ENCODE measurements at places on chromosomes 12 and 14.

DNA sequence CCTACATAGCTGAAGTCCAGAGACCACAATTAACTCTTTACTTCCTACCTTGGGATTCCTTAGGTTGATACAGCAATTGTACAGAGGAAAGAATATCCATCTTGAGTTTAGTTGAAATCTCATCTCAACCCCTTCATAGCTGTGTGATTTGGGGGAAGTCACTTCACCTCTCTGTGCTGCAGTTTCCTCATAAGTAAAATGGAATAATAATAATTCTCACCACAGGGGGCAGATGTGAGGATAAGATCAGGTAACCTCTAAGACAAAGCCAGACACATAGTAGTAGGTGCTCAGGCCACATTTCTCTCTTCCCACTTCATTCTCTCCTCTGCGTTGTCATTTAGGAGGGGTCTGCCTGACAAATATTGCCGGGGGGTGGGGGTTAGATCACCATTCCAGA lies 6.7 kb downstream of the FOXN4 start:
- DNase-seq: no peak

DNA sequence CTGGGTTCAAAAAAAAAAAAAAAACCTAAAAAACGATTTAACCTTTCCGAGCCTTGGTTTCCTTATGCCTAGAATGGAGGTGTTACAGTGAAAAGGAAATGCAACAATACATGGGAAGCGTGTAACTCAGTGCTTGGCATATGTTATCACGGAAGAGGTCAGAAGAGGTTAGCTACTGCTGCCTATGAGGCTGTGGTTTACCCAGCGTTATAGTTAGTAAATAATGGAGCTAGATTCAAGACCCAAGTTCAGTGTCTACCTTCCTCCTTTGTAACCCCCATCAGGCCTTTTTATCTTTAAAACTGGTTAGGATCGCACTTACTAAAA lies 839 bp downstream of the IFT43 start:
- no peak for DNase-seq

GRCh38 chr12:57182918-57183575 lies 33.5 kb upstream of the NXPH4 start:
- peak; percentile 72 for DNase-seq

- DNase-seq: no peak
Observed at GRCh38 chr14:33899723-33900341, 51.0 kb downstream of the EGLN3 start.

DNA sequence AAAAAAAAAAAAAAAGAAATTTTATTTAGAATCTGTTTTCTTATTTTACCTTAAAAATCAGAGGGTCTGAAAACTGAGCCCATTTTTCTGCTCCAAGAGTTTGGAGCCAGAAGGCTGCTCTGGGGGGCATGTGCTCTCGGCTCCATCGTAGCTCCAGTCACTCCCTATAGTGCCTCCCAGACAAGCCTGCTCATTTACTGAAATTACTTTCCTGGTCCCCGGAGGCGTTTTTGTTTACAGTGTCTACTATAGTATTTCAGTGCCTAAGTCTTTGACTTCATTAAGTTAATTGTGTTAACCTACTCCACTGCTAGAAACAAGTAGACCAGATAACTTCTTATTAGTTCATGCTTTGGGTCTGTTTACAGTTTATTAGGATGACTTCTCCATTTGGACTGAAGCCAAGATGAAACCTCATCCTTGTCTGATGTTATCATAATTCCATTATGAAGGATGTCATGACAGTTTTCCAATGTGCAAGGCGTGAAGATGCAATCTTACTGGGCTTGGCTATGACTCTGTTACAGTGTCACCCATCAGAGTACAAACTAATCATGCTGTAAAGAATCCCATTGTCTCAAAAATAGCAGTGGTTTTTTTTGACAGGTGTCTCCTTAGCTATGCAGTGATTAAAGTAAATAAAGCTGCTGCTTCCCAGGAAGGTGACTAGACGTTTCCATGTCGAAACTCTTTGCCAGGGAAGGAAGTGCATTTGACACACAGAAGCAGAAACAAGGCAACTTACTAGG lies 182.3 kb downstream of the TMEM132C start:
- no peak for DNase-seq

DNA sequence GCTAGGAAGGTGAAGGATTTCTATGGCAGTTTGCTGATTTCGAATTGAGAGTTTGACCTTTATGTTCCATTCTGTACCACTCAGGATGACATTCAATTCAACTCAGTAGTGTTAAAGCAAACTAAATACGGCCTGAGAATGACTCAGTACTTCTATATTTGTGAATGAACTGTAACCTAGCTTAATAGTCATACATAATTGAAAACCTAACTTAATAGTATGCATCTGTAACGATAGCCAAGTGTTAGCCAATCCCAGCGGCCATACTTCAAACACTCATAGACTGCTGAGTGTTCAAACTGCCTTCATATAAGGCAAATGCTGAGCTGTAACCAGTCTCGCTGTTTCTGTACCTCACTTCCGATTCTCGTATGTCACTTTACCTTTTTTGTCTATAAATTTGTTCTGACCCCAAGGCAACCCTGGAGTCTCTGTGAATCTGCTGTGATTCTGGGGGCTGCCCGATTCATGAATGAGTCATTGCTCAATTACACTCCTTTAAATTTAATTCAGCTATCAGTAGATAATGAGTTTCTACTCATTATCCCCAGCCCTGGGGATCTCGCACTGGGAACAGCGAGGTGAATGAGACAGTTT lies 98.5 kb upstream of the SLC24A4 start:
- DNase-seq: no peak

DNA sequence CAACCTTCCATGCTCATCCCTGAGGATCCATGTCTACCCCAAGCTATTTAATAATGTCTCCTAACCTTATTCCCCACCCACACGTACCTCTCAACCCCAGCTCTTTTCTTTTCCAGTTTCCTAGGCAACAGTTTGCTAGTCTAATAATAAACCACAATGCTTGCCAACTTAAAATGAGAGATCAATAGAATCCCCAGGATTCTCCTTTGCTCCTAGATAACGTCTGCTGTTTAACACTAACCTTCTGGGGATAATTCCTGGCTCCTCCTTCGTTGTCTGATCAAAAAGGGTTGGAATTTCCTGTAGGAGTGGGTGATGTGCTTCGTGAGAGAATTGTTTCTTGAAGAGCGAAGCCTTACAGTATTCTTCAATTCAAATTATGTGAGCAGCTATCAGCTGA lies 42.2 kb upstream of the DBX2 start:
- DNase-seq: no peak

DNA sequence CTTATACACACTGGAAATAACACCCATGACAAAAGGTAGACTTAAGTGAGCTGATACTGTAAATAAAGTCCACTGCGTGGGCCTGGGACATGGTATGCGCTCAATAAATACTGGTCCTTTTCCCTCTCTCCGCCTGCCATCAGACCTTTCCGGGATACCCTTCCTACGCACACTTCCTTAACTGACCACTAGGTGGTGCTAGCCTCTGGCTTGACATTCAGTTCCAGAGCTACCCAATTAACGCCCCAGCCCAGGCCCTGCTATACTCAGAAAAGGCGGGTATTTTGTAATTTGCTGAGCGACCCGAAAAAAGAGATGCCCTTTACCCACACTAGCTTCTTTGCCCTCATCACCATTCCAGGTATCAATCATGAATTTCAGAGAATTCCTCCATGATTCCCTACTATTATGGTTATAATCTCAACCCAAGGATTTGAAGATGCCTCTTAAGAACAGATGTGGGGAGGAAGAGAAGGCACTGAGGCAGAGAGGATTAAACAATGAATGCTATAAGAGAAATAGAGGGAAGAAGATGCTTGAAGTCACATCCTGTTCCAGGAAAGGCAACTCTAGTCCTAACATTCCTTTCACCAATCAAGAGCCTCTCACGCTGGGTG lies 3.9 kb upstream of the LRP1 start:
- peak; percentile 27 for DNase-seq

DNA sequence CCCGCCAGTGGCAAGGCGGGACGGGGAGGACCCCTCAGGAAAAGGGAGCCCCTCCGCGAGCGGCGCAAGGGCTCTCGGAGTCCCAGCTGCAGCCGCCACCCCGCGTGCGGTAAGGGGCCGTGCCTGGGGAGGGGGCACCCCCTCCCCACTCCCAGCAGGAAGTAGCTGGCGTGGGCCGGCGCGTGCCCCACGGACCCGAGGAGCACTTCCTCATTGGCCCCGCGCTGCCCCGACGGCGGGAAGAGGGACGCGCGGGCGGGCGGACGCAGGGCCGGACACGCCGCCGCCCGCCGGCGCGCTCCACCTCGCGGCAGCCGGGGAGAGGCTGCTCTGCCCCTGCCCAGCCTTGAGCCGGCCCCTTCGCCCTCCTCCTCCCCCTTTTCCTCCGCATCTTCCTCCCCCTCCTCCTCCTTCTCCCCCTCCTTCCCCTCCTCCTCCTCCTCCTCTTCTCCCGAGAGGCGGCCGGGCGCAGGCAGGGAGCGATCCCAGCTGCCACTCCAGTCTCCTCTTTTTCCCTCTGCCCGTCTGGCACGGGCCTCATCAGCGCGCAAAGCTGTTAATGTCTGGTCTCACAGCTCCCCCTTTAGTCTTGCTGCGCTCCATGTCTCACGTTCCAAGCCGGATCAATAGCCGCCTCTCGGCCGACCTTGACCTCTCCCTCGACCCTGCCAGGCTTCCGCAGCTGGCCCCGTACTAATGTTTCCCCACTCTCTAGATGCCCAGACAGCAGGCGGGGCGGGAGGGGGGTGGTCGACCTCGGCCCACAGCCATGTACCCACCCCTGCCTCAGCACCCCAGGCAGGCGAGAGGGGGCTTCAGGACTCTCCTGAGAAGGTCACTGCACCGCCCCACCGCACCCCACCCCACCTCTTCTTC lies 2.6 kb upstream of the BCL11B start:
- no peak for DNase-seq

- no peak for DNase-seq
Observed at GRCh38 chr14:37711831-37712475, 116.5 kb downstream of the TTC6 start.

- DNase-seq: no peak
Observed at GRCh38 chr12:1083151-1083888, 92.3 kb downstream of the ERC1 start.

DNA sequence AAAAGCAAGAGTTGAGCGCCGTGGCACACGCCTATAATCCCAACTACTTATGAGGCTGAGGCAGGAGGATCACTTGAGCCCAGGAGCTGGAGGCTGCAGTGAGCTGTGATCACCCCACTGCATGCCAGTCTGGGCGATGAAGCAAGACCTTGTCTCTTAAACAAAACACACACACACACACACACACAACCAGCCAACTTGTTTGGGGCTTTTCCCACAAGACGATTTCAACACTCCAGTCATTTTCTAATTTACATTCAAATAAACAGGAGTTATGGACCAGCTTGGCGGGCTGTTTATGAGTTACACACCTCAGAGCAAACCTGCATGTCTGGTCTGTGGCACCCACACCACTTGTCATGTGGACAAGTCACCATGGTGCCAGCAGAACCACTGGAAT lies 6.7 kb downstream of the GLTP start:
- DNase-seq: no peak

DNA sequence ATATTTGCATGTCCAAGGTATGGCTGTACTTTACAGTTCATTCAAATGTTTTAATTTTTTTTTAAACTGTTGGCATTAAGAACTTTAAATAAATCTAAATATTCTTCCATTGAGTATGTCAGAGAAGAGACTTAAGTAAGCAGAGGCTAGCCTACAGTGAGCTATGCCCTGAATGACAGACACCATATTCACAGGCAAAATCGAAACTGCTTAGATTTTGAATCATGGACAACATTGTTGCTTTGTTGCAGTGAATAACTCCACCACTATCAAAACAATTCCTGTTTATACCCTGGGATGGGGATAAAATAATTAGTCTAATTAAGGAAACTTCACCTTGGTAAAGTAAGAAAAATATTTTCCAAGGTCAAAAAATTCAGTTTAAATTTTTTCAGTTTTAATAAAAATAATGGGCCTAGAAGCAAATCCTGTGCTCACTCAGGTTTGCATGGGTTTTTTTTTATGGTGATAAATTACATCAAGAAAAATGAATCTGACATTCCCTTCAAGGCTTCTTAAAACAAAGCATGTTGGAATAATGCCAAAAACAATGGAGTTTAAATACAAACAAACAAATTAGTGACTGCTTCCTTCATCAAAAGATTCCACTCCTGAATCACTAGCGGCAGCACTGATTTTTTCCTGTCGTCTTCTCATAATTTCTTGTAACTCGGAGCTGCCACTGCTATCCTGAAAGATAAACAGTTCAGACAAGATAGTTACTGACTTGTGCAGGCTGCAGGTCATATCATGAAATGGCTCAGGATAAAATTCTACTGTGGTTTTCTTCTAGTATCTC lies 168.2 kb downstream of the EPS8 start:
- no peak for DNase-seq

- no peak for DNase-seq
Observed at GRCh38 chr14:101090976-101091375, 187.5 kb upstream of the RTL1 start.

DNA sequence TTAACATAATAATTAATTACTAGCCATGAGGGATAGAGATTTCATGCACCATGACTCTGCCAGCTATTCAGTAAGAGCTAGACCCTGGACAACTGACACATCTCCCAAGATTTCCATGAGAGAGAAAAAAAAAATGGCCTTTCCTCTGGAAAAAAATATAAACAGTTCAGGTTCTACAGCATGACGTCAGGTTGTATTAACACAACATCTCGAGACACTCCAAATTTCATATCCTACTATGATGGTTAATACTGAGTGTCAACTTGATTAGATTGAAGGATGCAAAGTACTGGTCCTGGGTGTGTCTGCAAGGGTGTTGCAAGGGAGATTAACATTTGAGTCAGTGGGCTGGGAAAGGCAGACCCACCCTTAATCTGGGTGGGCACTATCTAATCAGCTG lies 11.1 kb downstream of the DBX2 start:
- DNase-seq: no peak

GRCh38 chr12:92695056-92695455 lies 7.7 kb upstream of the PLEKHG7 start:
- no peak for DNase-seq

DNA sequence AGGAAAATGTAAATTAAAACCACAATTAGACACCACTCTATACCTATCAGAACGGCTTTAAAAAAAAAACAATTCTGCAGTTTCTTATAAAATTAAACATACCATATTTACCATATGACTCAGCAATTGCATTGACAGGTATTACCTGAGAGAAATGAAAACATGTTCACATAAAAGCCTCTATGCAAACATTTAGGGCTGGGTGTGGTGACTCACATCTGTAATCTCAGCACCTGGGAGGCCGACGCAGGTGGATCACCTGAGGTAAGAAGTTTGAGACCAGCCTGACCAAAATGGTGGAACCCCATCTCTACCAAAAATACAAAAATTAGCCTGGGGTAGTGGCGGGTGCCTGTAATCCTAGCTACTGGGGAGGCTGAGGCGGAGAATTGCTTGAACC lies 41.1 kb downstream of the SPTB start:
- no peak for DNase-seq
